Midbrain (tissue), 1 donor: ENCODE measurements at places on chromosomes 5 and 9.

GRCh38 chr9:107557236-107557990 lies 67.8 kb upstream of the KLF4 start:
- no peak for DNase-seq

DNA sequence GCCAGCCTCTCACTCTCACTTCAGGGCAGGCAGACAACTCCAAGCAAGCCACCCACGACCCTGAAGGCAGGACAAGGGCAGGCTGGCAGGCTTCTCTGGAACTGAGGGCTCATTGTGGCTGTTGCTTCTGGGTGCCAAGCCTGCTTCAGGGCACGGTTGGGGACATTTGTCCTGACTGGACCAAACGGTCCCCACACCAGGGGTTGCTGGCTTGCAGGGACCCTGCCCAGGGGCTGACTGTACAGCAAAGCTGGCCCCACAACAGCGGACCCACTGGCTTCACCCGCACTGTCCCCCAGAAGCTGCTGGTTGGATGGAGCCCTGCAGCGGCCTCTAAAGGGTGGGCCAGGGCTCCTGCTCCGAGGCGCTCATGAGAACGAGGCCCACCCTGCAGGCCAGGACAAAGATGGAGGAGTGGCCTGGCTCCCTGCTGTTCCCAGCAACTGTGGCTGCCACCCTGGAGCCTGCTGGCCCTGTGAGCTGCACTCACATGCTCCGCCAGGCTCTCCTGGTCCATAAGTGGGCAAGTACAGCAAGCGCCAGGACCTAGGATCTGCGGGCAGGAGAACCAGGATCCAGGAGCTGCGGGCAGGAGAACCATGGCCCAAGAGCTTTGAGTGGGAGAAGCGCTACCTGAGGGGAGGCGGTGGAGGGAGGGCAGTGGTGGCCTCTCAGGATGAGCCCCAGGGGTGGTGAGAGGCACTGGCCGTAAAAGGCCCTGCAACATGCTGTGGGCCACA lies 34.4 kb upstream of the NSMF start:
- DNase-seq, result no peak

- no peak for DNase-seq
These were observed 173.8 kb upstream of the PITX1 start for GRCh38 chr5:135207866-135208265.

GRCh38 chr5:123835421-123835820 lies 323.4 kb downstream of the CSNK1G3 start:
- DNase-seq, result no peak

GRCh38 chr5:29263915-29264351 lies 1929.6 kb upstream of the CDH6 start:
- DNase-seq, result no peak

DNA sequence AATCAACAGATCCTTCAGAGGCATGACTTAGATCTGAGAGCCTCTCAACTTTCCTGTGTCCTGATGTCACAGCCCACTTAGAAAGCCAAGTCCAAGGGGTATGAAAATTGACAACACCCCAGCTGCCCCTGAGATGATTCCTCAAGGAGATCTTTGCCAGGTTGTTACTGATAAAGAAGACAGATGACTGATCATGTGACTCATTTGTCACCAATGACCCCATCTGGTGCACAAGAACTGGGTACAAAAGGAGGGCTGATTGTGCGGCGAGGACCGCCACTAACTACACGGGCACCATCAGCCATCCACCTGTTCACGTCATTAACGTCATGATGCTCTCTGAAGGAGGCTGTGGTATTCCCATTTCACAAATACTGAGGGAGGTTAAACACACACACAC lies 583.2 kb upstream of the KLF4 start:
- no peak for DNase-seq

- no peak for DNase-seq
These were observed 2.0 kb upstream of the UAP1L1 start for GRCh38 chr9:137075275-137075775.

DNA sequence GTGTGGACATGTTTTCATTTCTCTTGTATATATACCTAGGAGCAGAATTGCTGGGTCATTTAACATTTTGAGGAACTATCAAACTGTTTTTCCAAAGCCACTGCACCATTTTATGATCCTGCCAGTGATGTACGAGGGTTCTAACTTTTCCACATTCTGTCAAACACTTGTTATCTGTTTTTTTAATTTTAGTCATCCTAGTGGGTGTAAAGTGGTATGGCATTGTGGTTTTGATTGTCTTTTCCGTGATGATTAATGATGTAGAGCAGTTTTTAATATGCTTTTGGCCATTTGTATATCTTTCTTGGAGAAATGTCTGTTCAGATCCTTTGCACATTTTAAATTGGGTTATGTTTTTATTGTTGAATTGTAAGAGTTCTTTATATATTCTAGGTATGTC lies 107.0 kb downstream of the MELK start:
- DNase-seq, result no peak

- no peak for DNase-seq
These were observed 447 bp downstream of the CRAT start for GRCh38 chr9:129109952-129110739.

- DNase-seq, result peak; percentile 72
These were observed 39.1 kb upstream of the RANBP6 start for GRCh38 chr9:6054280-6055099.

DNA sequence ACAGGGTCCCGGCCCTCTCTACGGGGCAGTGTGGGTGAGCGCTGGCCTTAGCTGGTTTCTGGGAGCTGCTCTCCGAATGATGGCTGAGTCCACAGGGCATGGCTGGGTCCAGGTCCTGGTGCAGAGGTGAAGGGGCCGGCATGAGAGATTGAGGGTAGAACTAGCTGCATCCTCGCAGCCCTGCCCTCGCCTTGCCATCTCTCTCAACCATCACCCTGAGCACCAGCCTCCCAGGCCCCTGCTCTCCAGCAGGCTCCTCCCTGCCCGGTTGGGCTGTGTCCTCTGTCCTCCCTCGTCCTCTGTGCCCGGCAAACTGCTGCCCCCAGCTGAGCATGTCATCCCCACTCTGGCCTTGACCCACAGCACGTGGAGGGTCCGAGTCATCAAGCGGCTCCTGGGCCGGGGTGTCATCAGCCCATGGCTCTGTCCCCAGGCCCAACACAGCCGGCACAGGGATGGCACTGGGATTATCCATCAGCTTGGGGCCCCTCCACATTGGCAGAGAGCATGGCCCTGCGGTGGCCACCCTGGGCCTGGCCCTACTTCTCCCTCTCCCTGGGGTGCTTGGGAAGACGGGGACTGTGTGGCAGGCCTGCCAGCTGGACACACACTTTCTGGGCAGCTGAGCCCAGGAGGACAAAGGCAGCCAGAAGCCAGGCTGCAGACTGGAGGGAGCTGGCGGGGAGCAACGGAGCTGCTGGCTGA lies 8.4 kb downstream of the FLT4 start:
- no peak for DNase-seq

- DNase-seq, result no peak
These were observed 12.1 kb downstream of the PDCL start for GRCh38 chr9:122816163-122816867.

- peak; percentile 55 for DNase-seq
These were observed 3.9 kb upstream of the ADCY2 start for GRCh38 chr5:7391814-7392692.

GRCh38 chr5:89106480-89106879 lies 223.5 kb upstream of the MEF2C start:
- no peak for DNase-seq

DNA sequence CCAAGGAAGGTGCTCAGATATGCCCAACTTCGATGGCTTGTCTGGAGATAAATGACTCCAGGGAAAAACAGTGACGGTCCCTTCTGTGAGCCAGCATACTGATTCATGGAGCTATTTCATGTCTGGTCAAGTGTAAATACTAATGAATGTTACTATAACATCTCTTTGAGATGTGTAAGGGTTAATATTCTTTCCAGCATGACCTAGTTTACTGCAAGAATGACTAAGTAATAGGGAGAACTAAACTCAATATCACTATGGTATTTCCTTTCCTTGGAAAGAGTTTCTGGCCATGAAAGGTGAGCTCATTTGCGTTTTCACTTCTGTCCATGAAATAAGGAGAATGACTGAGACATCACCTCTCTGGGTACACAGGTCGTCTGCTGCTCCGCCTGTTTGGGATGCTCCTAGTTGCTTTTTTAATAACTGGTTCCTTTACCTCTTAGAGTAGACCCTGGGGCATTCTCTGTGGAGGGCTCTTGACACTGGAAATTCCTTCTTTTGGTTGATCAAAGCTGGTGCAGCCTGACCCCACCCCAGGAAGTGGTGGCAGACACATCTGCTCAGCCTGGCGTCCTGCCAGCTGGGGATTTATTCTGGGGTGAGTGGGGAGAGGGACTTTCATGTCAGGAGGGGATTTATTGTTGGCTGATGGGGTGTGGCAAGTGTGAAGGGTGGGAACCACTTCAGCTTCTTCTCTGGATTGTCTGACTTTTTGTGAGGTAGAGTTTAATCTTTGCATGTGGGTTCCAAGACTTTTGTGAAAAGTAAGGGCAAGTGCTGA lies 250.0 kb upstream of the MPDZ start:
- DNase-seq, result no peak
